HEK293T (cell line): ENCODE measurements at places on chromosomes 6 and 20.
A peak's percentile ranks its signal among the peaks of the same experiment; 100 is the strongest.

DNA sequence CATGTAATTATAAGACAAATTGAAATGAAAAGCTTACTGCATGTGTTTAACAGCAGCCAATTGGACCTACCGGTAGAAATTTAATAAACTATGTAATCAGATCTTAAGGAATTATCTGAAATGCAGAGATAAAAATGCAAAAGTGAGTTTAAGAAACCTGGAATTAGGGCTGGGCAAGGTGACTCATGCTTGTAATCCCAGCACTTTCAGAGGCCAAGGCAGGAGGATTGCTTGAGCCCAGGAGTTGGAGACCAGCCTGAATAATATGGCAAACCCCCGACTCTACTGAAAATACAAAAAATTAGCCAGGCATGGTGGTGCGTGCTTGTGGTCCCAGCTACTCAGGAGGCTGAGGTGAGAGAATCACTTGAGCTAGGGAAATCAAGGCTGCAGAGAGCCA, 74.1 kb downstream of the HFE start:
- no peak for DNase-seq

DNA sequence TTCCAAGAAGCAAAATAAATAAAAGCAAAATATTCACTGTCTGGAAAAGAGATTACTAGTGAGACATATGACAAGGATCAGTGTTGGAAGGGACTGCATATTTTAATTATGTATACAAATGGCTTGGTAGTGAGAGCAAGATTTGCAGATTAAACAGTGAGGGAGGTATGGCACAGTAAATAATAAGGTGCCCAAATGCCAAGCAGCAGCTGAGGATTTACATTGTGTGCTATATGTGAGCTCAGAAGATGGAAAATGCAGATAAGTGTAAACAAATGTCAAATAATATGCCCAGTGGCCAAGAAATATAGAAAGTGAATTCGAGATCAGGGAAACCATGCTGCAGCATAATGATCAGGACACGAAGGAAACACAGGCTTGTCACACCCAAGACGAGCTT, 173.8 kb upstream of the NRSN1 start:
- DNase-seq: no peak

DNA sequence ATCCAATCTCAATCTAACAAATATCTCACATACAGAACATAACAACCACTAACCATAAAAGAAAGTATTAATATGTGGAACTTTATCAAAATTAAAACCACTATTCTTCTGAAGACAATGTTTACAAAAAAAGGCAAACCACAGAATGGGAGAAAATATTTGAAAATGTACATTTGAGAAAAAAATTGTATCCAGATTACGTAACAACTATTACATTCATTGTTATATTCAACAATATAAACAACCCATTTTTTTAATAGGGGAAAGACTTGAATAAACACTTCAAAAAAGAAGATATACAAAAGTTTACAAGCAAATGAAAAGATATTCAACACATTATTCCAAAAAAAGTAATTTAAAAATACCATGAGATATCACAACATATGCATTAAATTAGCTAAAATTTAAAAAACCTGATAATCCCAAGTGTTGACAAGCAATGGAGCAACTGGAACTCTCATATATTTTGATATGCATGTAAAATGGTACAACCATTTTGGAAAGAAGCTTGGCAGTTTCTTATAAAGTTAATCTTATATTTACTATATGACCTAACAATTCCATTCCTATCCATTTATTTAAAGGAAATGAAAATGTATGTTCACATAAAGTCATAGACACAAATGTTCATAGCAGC, 124.3 kb upstream of the CDYL start:
- no peak for DNase-seq

GRCh38 chr6:167679122-167679736, 147.5 kb upstream of the AFDN start:
- DNase-seq: no peak

- DNase-seq: no peak
Observed at GRCh38 chr20:31236953-31237352, 20.5 kb upstream of the DEFB115 start.

DNA sequence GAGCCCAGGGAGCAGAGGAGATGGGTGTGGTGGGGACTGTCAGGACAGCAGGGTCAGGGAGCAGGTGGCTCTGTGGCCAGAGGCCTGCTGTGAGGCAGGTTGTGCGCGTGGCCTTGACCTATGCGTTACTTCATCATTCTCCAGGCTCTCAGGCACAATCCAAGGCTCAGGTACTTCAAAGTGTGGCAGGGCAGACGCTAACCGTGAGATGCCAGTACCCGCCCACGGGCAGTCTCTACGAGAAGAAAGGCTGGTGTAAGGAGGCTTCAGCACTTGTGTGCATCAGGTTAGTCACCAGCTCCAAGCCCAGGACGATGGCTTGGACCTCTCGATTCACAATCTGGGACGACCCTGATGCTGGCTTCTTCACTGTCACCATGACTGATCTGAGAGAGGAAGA, 535 bp downstream of the NCR2 start:
- DNase-seq: no peak

- DNase-seq: no peak
Observed at GRCh38 chr6:10643201-10643651, 51.2 kb downstream of the C6orf52 start.

DNA sequence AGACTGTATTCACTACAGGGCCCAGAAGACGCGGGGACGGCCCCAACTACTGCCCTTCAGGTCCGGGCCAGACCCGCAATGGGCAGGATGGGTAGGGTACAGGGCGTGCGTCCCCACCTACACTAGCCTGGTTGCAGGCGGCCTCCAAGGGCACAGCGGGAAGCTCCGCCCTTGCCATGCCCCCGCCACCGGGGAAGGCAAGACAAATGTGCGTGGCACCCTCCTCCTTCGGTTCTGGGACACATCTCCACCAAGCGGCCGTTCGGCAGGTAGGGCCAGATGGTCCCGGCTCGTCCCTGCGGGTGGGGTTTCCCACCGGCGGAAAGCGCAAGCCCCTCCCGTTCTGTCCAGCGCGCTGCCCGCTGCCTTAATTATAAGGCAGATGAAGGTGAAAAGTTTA, 5.6 kb downstream of the NXT1 start:
- DNase-seq: no peak

- DNase-seq: peak; percentile 46
Observed at GRCh38 chr20:57509665-57510237, 15.2 kb downstream of the CTCFL start.

DNA sequence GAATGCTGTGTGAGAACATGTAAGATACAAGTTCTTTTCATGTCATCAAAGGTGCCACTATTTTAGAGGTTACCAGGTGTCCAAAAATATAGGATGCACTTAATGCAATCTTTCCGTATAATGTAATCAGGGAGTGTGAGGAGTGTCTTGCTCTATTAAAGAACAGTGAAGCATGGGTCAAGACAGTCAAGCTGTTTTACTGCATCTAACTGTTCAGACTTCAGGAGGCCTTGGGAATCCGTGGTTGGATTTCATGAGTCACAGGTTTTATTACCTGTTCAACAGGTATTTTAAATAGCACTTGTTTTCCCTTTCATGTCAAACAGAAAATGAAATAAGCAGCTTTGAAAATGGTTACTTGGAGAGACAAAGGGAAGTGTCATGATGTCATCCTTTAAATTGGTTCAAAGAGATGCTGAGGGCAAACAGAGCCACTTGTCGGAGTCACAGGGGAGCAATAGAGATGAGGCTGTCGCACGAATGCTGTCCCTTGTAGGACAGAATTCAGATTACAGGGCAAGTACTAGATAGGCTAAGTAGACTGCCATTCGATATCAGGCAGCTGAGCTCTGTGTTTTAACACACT, 621.5 kb downstream of the QKI start:
- DNase-seq: no peak

DNA sequence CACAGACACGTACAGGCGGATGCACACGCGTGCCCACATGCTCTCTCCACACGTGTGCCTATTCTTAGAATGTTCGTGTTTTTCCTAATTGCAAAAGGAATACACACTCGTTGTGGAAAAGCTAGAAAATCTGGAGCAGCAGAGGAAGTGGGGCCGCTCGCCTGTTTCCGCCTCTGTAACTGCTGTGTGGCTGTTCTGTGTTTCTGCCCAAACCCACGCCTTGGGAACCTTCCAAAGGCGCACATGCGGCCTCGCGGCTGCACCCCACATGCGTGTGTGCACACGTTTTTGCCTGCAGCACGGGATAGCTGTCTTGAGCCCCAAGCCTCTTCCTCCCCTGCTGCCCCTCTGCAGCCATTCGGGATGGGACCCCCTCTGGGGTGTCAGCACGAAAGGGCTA, 12.2 kb downstream of the SLC17A9 start:
- DNase-seq: no peak

DNA sequence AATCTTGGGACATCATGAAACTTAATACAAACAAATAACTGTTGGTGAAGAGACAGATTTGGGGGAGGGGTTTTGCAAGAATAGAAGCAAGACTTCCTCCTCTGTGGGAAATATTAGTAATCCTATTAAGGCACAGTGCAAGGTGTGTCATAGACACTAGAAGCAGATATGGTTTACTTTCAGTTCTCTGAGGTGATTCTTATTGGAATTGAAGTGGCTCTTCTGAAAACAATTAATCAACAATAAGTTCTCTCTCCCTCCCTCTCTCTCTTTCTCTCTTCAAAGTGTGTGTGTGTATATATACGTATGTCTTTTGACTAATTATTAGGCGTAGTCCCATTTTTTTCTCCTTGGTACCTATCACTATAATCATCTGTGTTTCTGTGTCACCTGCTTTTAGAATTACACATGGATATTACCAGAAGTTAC, 99.8 kb downstream of the HIVEP2 start:
- no peak for DNase-seq

GRCh38 chr6:11271228-11272020, 39.0 kb upstream of the NEDD9 start:
- DNase-seq: no peak

- DNase-seq: no peak
Observed at GRCh38 chr6:36933102-36933501, 21.4 kb upstream of the PI16 start.

- DNase-seq: peak; percentile 38
Observed at GRCh38 chr6:52407467-52407866, 12.7 kb upstream of the EFHC1 start.

- no peak for DNase-seq
Observed at GRCh38 chr6:163207431-163208383, 206.8 kb upstream of the QKI start.

GRCh38 chr6:91337967-91338366, 751.1 kb upstream of the MAP3K7 start:
- no peak for DNase-seq

DNA sequence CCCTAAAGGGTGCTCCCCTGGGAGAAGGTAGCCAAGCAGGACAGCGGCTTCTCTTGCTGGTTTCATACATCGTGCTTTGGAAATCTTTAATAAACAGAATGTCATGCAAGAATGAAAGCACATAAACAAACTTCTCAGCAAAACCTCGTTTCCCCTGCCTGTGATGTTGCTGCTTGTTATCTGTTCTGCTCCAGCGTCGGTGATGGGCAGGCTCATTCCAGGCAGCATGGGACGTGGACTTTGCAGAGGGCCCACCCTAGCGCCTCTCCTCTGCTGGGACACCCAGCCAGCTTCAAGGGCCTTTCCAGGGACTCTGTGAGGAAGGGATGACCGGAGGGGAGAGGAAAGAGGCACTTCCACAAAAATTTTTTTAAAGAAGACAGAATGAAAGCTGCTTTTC, 197.7 kb downstream of the QKI start:
- DNase-seq: no peak

GRCh38 chr6:99613409-99613704, 6.7 kb downstream of the PRDM13 start:
- peak; percentile 69 for DNase-seq

GRCh38 chr20:46739431-46740213, 30.2 kb downstream of the SLC2A10 start:
- DNase-seq: no peak

- no peak for DNase-seq
Observed at GRCh38 chr6:135888818-135889217, 37.3 kb downstream of the PDE7B start.

GRCh38 chr6:12749531-12750379, 33.2 kb downstream of the PHACTR1 start:
- DNase-seq: no peak

DNA sequence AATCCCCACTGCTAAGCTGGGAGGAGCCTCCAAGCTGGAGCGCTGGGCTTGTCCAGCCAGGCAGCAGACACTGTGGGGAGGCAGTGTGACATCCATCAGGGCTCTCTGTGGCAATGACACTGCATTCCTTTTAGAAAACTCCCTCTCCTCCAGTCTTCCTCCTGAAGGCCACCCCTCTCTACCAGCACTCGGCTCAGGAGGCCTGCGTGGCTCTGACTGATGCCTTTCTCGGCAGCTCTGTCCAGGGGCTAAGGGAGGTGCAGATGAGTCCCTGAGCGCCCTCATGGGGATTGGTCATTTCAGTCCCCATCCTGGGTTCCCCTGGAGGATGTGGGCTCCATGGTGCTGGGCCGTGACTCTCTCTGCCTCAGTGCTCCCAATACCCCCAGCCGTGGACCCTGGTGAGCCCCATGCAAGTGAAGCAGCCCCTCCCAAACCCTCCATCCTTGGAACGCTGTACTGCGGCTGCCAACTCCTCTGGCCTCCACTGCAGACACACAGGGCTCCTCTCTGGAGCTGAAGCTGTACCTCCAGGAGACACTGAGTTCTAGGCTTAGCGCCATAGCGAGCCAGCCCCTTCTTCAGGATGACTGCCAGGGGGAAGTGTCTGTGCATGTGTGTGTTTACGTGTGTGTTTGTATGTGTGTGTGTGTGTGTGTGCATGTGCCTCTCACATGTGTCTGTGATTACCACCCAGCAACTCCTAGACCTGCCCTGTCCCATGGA, 209.6 kb downstream of the ERMARD start:
- DNase-seq: no peak

DNA sequence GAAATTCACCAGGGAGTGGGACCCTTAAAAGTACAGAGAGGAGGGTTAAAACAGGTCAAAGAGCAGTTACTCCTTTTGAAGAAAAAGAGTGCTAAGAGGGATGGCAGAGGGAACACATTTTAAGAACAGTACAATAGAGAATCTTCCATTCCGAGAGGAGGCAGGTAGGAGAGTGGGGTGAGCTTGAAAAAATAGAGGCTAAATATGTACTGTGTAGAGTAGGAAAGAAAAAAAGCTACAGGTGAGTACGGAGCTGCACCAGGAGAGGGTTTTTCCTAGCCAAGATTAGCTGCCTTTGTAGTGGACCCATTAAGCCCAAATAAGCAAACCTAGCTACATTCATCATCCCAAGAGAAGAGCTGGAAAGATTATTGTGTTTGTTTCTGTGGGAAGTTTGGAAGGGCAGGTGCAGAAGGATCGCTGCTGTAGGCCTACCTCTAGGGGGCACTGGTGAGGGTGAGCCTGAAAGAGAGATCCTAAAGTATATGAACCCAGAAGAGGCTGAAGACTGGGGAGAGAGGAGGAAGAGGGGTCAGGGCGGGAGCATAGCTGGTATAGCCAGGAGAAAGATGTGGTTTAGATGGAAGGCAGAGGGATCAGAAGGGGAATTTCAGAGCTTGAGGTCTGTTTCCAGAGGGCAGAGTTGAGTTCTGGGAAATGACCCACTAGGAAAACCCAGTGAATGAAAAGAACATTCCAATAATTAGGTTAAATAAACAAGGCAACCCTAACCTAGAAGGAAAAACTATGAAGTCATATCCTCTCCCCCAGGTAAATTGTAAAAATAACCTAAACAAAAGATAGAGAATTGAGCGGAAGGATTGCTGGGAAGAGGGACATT, 50.2 kb upstream of the HINT3 start:
- peak; percentile 73 for DNase-seq
